Activated T-cell treated with anti-CD3 and anti-CD28 coated beads, Interleukin-2, amount 50 U/mL, for 72 hours (primary cell): ENCODE measurements at places on chromosomes 2 and 18. TPM values are rescaled to one million over a fixed set of nuclear protein-coding genes. Genes with fewer than 3 reads are reported as not detected.

GRP gene
- not detected for total RNA-seq

COL5A2 gene
- 1.8 TPM for total RNA-seq

SCG2 gene
- total RNA-seq: not detected

TFCP2L1 gene
- total RNA-seq: 0.16 TPM

ANXA4 gene
- 30.2 TPM for total RNA-seq

GKN1 gene
- total RNA-seq: not detected

GPR45 gene
- total RNA-seq: not detected

CD207 gene
- total RNA-seq: not detected

MFSD2B gene
- 0.35 TPM for total RNA-seq

UGT1A3 gene
- not detected for total RNA-seq

CYS1 gene
- 0.81 TPM for total RNA-seq

COL4A3 gene
- 0.39 TPM for total RNA-seq

UPP2 gene
- total RNA-seq: not detected

PTRHD1 gene
- total RNA-seq: 29.3 TPM

ARHGEF4 gene
- 0.63 TPM for total RNA-seq

PMAIP1 gene
- 96.5 TPM for total RNA-seq

MC2R gene
- not detected for total RNA-seq

SCRN3 gene
- total RNA-seq: 19.9 TPM

MOGAT1 gene
- total RNA-seq: not detected

ANKRD62 gene
- not detected for total RNA-seq

SLC14A1 gene
- total RNA-seq: 6.0 TPM

ADCY3 gene
- total RNA-seq: 55.5 TPM

RNU2-63P gene
- 11.0 TPM for total RNA-seq

GPR35 gene
- total RNA-seq: 48.2 TPM

UGT1A10 gene
- not detected for total RNA-seq

CNGA3 gene
- total RNA-seq: not detected

APOB gene
- total RNA-seq: not detected

ADRA2B gene
- total RNA-seq: 2.1 TPM

FAM124B gene
- 0.31 TPM for total RNA-seq

NT5C1B gene
- not detected for total RNA-seq

CCDC74B gene
- 2.2 TPM for total RNA-seq

SCTR gene
- not detected for total RNA-seq

BMPR2 gene
- total RNA-seq: 9.7 TPM

WNT6 gene
- 0.19 TPM for total RNA-seq

CIB4 gene
- total RNA-seq: not detected

CNTNAP5 gene
- not detected for total RNA-seq

TUBA4B gene
- total RNA-seq: not detected

CABLES1 gene
- total RNA-seq: 15.0 TPM

DOCK10 gene
- total RNA-seq: 199 TPM

CEP76 gene
- total RNA-seq: 16.0 TPM

SLC9A4 gene
- not detected for total RNA-seq

PROKR1 gene
- not detected for total RNA-seq

MATN3 gene
- total RNA-seq: not detected

ASAP2 gene
- 0.10 TPM for total RNA-seq

SPC25 gene
- 23.7 TPM for total RNA-seq

MCM6 gene
- total RNA-seq: 257 TPM

IL1R1 gene
- 14.3 TPM for total RNA-seq

FAM237A gene
- not detected for total RNA-seq

C1QL2 gene
- total RNA-seq: not detected

AQP12A gene
- total RNA-seq: not detected

UGT1A4 gene
- not detected for total RNA-seq

RNF152 gene
- total RNA-seq: 0.39 TPM

CCDC85A gene
- total RNA-seq: not detected

SLC30A3 gene
- 1.5 TPM for total RNA-seq
